ENCODE measurements at places on chromosomes 1 and 21.
A peak's percentile ranks its signal among the peaks of the same experiment; 100 is the strongest.

GRCh38 chr1:195005338-195005737 lies 1602.9 kb downstream of the KCNT2 start:
- no peak for DNase-seq

DNA sequence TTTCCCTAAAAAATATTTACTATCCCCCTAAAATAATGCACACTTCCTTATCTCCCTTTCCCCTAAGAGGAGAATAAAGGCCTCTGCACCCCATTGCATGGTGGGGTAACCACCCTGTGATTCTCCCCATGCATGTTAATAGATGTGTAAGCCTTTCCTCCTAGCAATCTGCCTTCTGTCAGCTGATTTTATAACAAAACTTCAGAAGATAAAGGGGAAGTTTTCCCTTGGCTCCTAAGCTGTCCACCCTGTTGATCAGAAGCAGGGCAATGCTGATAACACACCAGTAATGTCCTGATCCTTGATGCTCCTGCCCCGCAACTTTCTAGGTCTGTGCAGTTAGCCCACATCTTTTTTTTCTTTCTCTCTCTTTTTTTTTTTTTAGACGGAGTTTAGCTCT lies 11.4 kb upstream of the RNF187 start:
- DNase-seq: no peak

- DNase-seq: no peak
These were observed 42.4 kb downstream of the ATP6V1G3 start for GRCh38 chr1:198498103-198498385.

GRCh38 chr1:162248854-162249535 lies 127.7 kb downstream of the SPATA46 start:
- no peak for DNase-seq

DNA sequence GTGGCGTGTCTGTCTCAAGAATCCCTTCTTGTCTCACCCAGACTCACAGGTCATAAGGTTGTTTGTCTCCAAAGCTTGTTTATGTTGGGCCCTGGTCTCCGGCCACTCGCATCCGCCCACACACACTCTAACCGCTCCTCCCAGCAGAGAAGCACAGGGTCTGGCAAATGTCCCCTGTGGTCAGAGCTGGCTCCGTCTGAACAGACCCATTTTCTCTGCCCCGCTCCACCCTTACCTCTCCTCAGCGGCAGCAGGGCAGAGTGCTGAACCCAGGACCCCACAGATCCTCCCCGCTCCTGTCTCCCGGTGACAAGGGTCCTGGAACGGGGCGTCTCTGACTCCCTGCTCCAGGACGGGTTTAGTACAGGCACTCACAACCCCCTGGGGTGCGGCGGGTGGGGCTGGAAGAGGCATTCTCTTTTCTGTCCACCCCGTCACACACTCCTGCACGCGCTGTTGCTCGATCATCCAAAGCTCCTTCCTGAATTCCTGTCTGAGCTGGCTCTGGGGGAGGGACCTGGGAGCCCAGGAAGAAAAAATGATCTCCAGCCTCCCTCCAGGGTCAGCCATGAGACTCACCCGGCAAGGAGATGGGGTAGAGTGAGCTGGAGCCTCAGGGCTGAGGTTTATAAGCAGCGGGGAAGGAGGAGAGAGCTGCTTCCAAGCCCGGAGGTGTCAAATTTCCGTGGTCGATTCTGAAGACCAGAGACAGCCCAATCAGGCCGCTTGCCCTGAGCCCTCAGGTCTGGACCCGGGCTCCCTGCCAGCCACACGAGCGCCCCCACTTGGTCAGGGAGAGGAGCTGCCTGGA lies at the start of gene S100A13:
Gene S100A13 (minus strand): TSS at position 602 of the 811 bp plus-strand sequence. CDS start 1,033 bp downstream, outside the sequence.
- DNase-seq: peak; percentile 62

- DNase-seq: no peak
These were observed 8.7 kb upstream of the IRF2BP2 start for GRCh38 chr1:234618737-234619049.

DNA sequence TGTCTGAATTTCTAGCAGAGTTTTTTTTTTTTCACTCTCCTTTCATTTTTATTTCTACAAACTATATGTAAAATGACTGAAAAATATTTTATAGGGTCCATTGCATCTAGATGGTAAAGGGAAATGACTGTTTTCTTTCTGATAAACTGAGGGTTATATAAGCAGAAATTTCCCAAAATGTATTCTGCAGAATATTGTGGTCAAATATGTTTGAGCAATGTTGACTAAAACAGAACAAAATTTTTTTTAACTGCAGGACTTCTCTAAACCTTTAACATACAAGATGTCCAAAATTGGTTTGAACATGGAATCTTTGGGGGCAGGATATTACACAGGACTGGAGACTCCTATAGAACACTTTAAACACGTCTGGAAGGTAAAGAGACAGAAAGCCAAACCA lies 190.5 kb downstream of the TOMM20 start:
- DNase-seq: no peak

GRCh38 chr1:200558866-200559459 lies 61.6 kb downstream of the KIF14 start:
- DNase-seq: peak; percentile 53

DNA sequence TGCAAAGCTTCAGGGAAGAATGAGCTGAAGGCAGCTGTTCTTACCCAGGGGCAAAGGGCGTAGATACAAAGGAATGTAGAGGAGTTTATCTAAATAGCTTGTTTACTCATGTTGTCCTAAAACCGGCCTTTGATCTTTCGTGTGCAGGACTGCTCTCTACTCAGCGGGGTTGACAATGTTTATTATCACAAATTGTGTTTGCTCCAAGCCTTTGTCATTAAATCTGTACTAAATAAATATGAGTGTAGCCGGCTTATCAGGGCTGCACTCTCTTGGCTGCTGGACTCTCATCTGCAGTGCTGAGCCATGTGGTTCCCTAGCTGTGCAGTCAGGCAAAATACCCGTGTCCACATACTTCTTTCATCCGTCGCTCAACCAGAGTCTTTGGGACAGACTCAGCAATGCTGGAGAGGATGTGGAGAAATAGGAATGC lies 199.0 kb downstream of the LBR start:
- DNase-seq: no peak

GRCh38 chr21:25934771-25935224 lies 200.0 kb downstream of the GABPA start:
- DNase-seq: no peak

GRCh38 chr1:33181921-33182341 lies at the start of gene TRIM62:
TSS of gene TRIM62 (minus strand) at chr1:33182043. CDS start at chr1:33181432, 611 bp downstream.
- DNase-seq: peak; percentile 87

- no peak for DNase-seq
These were observed 1.1 kb downstream of the MPZL1 start for GRCh38 chr1:167722870-167723251.

DNA sequence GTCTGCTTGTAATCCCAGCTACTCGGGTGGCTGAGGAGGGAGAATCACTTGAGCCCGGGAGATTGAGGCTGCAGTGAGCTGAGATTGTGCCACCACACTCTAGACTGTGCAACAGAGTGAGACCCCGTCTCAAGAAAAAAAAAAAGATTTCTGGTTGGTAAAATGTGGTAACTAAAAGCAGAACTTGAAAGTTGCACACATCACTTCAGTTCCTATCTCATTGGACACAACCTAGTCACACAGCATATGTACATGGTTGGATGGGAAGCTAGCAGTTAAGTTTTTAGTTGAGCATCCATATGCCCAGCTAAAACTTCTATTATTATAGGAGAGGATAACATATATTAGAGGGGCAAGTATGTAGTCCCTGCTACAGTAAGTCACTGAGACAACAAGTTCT lies 22.1 kb downstream of the BCAS2 start:
- no peak for DNase-seq

- DNase-seq: no peak
These were observed 4.0 kb downstream of the KLHDC7A start for GRCh38 chr1:18484721-18485120.

GRCh38 chr1:170150016-170150415 lies 4.3 kb downstream of the NTMT2 start:
- DNase-seq: no peak

- no peak for DNase-seq
These were observed 7.7 kb downstream of the SLC5A9 start for GRCh38 chr1:48230236-48230635.

- no peak for DNase-seq
These were observed 204.7 kb downstream of the LHX8 start for GRCh38 chr1:75338616-75339483.

- DNase-seq: no peak
These were observed 82.2 kb downstream of the PAPPA2 start for GRCh38 chr1:176545034-176545639.

- no peak for DNase-seq
These were observed 16.0 kb upstream of the COG2 start for GRCh38 chr1:230626232-230626631.

DNA sequence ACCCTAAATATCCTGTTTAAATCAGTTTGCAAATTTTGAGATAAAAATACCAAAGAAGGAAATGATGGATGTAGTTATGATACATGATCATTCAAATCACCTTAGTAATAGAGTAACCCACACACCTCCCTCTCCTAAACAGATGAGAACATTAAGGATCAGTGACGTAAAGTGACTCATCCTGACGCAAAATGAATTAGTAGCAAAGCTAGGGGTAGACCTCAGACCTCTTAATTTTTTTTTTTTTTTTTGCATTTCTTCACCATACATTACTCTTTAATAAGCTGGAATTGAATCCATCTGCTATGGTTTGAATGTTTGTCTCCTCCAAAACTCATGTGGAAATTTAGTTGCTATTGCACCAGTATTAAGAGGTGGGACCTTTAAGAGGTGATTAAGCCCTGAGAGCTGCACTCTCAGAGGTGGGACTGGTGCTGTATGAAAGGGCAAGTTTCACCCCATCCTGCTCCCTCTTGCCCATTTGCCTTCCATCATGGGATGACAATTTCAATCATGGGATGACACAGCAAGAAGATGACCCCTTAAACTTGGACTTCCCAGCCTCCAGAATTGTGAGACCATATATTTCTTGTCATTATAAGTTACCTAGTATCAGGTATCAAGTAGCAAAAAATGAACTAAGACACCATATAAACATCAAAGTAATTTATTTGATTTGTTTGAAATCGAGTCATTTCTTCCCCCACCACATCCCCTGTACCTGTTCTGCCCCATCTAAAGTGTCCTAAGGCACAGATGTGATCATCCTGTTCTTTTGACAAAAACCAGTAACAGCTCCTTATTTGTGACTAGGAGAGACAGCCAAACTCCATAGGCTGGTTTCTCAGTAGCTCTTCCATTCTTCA lies 114.6 kb upstream of the DUSP10 start:
- no peak for DNase-seq

GRCh38 chr1:56225964-56226815 lies 353.2 kb downstream of the PLPP3 start:
- DNase-seq: no peak

DNA sequence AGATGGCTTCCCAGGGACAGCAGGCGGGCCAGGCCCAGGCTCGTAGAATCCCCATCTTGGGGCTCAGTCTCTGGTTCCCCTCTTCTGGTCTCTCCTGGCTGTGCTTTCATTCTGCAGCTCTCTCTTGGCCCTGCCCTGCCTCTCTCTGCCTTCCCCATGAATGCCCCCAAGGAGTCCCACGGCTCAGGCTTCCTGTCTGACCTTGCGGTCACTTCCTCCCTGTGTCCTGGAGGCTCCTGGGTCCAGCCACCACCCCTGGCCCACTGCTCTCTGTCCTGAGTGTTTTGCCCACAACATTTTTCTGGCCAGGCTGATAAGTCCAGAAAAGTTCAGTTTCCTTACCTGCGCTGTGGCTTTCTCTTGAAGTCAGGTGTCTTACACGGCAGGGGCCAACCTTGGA lies 29.1 kb downstream of the PIGP start:
- DNase-seq: no peak

DNA sequence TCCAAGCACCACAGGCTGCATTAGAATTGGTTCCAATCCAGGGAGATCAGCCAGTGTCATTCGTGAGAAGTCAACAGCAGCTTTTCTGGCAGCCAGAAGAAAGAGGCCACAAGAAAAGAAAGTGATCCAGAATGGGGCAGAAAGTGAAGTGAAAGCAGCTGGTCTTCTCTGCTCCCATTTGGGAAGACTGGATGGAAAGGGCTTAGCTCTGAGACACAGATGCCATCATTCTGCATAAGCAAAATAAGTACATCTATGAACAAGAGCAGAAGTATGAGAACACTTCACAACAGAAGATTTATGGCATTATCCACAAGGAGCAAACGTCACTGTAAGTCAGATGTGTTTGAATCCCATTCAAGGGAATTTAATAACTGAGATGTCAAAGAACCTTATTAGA lies 326.5 kb upstream of the ESRRG start:
- no peak for DNase-seq

DNA sequence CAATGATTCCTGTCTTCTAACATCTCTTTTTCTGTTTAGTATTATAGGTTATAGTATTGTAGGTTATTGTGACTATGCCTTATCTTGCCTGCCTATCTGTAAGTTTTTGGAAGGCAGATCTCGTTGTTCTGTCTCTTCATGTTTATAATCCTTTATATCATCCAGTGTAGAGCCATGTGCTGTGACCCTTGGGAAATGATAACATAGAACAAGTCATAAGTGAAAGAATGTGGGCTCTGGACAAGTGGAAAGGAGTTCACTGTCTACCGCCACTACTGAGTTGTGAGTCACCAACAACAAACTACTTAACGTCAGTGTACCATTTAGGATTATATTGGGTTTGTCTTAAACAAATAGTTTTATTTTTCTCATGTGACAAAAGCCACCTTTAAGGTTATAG lies 139.3 kb downstream of the LYPLAL1 start:
- DNase-seq: no peak

Data from NCI-H2171 treated with DMSO at 0.1 percent for 48 hours (cell line).